ENCODE measurements at places on chromosomes 12 and 14. TPM values are rescaled to one million over a fixed set of nuclear protein-coding genes. Genes with fewer than 3 reads are reported as not detected.

GRCh38 chr12:93729934-93730333, 52.8 kb downstream of the CRADD start:
- no peak for DNase-seq

DNA sequence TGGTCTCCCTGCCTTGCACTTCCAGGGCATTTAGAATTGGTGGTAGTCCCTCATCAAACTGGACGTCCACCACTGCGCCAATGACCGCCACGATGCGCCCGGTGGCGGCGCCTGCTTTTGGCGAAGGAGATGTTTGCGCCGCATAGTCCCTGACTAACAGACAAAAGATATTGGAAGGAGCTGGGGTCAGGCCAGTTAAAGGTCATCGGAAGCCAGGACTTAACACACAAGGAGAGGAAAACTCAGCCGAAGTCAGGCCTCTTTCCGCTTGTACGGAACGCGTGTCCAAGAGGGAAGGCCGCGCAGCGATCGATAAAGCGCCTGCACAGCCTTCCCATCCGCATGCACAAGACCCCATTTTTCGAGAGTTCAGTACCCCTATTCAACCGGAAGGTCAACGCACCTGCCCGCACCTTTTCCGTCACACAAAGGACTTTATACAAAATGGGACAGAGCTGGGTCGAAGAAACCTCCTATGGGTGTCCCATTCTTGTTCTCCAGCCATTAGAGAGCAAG, 525 bp downstream of the ATP5F1B start:
- DNase-seq = no peak

DNA sequence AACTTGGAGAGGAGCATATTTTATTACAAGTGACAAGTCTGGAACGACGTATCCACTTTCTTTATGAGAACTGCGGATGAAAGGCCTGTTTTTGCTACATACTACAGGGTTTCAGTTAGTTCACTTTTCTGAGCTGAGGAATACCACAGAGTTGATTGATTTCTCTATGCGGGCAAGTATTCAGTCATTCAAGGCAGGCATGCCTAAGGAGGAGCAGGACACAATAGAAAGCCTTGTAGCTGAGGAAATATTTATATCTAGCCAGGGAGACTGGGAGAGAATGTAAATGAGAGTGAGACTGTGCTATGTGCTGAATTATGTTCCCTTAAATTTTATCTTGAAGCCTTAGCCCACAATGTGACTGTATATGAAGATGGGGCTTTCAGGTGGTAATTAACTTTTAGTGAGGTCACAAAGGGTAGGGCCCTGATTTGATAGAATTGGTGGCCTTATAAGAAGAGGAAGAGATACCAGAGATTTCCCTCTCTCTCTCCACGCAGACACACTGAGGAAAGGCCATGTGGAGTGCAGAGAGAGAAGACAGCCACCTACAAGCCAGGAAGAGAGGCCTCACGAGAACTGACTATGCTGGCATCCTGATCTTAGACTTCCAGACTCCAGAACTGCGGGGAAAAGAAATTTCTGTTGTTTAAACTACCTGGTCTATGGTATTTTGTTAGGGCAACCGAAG, 459.0 kb upstream of the ATP2B1 start:
- no peak for DNase-seq

- peak; percentile 68 for DNase-seq
Observed at GRCh38 chr14:91947475-91948184, at the start of gene FBLN5. TSS of gene FBLN5 (minus strand) at chr14:91947694. CDS start at chr14:91947229, 465 bp downstream.

DYRK2 gene
- 62.7 TPM for polyA plus RNA-seq

DNA sequence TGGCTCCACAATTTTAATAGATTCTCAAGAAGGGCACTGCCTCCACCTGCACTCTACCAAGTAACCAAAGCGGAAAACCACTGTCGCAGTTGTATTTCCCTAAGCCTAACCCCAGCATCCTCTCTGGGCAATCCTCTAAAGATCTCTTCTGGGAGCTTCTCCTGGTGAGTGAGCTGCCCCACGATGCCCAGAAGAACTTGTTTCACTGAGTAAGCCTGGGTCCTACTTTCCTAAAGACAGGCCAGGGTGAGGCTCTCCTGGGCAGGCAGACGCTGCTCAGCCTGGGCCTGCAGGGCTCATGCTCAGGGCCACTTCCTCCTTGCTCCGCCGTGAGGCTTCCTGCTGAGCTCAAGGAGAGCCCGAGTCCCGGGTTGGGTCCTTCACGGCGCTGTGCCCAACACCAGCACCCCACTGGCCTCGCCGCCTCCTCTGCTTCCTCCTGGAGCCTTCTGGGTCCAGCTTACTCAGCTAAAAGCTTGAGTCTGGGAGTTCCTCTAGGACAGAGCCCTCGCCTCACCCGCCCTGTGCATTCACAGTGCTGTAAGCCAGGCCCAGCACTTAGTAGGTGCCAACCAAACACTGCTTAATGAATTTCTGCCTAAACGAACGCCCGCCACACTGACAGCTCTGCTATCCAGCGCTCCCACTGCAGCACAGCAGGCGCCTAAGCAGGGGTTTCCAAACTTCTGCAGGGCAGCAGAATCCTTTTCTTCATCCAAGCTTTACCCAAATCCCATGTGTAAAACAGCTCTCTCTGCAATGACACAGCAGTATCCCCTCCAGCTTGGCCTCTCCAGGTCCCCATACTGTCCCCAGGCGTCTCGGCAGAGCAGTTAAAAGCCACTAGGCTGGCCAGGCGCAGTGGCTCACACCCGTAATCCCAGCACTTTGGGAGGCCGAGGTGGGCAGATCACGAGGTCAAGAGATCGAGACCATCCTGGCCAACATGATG, 5.7 kb downstream of the RAB35 start:
- no peak for DNase-seq

DNA sequence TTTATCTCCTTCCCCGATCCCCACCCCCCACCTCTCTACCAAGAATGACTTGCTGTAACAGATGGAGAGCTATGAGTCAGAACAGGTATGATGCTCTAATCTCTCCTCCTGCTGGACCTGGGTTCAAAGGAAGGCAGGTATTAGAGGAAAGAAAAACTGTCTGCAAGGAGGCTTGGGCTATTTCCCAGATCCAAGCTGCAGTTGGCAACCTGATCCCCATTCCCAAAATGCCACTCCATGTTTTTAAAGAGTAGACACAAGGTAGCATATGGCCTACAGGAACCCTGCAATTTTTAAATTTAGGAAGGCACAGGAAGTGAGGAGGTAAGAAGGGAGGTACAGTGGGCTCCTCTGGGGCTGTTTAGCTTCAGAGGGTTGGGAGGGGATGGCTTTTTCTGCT, 33.0 kb downstream of the SRRM4 start:
- DNase-seq = no peak

GRCh38 chr14:31935391-31935790, 141.7 kb upstream of the ARHGAP5 start:
- peak; percentile 78 for DNase-seq

PMCH gene
- 0.18 TPM for polyA plus RNA-seq

CDKN3 gene
- polyA plus RNA-seq = 15.1 TPM

DNA sequence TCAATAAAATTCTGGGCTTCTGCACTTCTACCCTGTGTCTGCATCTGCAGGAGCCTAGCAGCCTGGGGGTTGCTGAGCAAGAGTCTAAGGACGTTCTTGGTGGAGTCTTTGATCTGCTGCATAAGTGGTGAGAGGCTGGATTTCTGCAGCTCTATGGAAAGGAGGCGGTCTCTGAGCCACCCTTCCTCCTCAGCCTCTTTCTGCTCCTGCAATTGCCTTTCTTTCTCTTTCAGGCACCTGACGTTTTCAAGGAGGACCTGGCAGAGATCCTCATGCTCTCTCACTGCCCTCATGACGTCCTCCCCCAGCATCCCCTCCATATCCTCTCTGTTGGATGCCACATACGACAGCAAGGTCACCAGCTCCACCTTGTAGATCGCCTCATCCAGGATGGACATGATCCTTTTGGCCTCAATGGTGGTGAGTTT, 13.6 kb upstream of the TPCN1 start:
- no peak for DNase-seq

- no peak for DNase-seq
Observed at GRCh38 chr14:36315159-36315853, 5.1 kb downstream of the MBIP start.

OTX2 gene
- polyA plus RNA-seq = not detected

PUS7L gene
- 8.7 TPM for polyA plus RNA-seq

ATG2B gene
- 29.1 TPM for polyA plus RNA-seq

GPRC5D gene
- polyA plus RNA-seq = 2.4 TPM

GRCh38 chr14:89093083-89093730, 268.8 kb downstream of the TTC8 start:
- no peak for DNase-seq

GRCh38 chr14:68691031-68691791, 101.7 kb downstream of the ZFP36L1 start:
- no peak for DNase-seq

DNA sequence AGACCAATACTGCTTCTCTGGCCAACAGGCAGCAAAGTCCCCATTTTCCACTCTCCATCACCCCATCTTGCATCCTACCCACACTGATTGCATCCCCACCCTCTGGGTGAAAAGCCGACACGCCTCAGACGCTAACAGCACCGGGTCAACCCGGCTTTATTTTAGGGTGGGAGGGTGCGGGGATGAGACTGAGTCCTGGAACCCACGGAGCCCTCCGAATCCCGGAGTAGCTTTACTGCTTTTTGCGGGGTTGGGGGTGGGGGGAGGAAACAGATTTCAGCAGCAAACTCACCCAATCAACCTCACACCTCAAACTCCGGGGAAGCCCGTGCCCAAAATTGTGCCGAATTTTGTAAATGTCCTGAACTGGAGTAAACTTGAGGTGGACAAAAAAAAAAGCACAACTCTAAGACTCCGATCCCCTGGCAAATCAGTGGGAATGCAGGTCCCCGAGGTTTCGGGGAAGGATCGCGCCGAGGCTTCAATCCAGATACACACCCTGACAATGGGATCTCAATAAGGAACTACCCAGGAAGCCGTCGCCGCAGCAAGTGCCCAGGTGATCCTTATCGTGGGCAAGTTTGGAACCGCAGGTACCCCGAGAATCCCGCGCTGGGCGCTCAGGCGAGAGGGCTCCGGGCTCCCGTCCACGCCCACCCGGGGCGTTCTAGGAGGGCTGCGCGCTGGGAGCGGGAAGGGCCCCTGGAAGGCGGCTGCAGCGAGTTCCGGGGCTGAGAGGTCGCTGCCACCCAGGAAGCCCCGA, 1.1 kb downstream of the GCH1 start:
- DNase-seq = peak; percentile 22

CLEC12A gene
- polyA plus RNA-seq = 1.5 TPM

LMNTD1 gene
- 0.22 TPM for polyA plus RNA-seq

DNA sequence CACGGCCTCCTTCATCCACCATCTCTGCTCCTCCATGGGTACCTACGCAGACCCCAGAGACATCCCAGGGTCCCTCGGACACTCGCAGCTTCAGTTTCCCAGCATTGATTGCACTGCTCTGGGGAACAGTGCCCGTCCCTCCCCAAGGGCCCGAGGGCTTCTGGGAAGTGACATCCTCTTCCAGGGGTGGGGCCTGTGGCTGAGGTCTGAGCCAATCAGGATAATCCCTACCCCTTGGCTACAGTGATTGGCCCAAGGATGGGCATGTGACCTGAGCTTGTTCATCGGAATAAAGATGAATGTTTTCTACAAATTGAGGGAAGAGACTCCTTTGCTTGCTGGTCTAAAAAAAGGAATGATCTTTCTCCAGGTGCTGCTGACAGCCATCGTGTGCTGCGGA, 37.3 kb upstream of the MYL2 start:
- no peak for DNase-seq

DNA sequence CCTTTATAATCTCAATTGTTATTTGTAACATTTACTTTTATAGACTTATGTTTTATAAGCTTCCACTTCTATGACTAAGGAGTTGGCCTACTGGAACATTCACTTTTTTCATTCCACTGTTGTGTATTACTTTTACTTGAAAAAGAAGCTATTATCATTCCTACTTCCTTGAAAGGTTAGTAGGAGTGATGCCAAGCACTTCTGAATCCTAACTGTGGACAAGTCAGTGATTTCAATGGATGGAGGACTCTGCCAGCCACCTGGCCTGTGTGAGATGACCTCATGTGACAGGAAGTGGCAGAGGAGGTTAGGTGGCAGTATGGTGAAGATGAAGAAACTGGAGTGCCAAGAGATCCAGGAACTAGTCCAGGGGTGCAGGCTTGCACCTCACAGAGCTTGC, 46.0 kb downstream of the TECPR2 start:
- no peak for DNase-seq

CLEC2D gene
- polyA plus RNA-seq = 9.9 TPM

DNA sequence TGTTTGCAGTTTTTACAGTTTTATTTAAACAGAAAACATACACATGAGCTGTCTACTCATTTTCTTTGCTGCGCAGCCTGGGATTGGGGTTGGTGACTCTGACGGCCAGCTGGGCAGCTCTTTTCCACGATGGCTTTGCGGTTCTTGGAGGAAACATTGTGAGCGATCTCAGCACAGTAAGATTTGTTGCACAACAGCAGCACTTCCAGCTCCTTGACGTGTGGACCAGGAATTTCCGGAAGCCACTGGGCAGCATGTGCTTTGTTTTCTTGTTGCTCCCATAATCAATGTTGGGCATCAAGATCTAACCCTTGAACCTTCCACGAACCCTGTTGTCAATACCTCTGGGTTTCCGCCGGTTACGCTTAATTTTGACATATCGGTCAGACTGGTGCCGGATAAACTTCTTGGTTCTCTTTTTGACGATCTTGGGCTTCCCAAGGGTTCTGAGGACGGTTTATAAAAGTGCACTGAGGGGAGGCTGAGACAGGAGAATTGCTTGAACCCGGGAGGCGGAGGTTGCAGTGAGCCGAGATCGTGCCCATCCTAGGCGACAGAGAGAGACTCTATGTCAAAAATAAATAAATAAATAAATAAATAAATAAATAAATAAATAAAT, 21.8 kb downstream of the FKBP11 start:
- DNase-seq = no peak

DNA sequence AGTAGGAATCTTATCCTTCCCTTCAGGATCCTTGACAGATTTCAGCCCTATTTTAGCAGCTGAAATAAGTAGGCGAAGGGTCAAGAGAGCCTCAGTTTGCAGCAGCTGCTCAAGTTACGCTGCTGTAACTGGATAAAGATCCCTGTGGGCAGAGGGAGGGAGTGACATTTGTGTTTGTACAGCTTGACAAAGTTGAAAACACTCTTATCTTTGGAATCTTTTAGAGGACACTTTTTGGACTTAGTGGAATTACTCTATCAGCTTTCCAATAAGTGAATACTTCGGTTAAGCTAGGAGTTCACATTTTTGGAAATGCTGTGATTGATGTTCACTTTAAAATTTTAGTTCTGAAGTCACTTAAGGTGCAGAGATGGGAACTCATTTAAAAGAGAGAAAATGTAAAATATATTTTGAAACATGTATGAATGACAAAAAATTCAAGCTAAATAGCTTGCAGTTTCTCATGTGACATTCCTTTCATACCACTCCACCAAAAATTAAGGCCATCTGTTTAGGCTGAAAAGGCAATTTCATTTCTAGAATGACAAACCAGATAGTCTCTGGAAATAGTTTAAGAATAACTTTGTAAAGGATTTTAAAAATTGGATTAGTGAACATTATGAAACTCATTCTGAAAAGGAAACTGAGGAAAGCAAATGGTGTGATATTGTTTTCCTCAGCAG, 55.2 kb downstream of the SLC38A4 start:
- no peak for DNase-seq

GRCh38 chr14:77421201-77421600, 2.1 kb downstream of the NOXRED1 start:
- no peak for DNase-seq
